ENCODE measurements at places on chromosomes 2 and 18.

GRCh38 chr2:42906111-42906556 lies 113.8 kb upstream of the HAAO start:
- no peak for DNase-seq

- DNase-seq, result no peak
Observed at GRCh38 chr2:236257136-236257535, 7.1 kb downstream of the ASB18 start.

GRCh38 chr2:176187200-176187898 lies 1.1 kb upstream of the HOXD1 start:
- DNase-seq, result peak; percentile 16

GRCh38 chr2:234308813-234309195 lies 188.1 kb downstream of the ARL4C start:
- DNase-seq, result peak; percentile 81

DNA sequence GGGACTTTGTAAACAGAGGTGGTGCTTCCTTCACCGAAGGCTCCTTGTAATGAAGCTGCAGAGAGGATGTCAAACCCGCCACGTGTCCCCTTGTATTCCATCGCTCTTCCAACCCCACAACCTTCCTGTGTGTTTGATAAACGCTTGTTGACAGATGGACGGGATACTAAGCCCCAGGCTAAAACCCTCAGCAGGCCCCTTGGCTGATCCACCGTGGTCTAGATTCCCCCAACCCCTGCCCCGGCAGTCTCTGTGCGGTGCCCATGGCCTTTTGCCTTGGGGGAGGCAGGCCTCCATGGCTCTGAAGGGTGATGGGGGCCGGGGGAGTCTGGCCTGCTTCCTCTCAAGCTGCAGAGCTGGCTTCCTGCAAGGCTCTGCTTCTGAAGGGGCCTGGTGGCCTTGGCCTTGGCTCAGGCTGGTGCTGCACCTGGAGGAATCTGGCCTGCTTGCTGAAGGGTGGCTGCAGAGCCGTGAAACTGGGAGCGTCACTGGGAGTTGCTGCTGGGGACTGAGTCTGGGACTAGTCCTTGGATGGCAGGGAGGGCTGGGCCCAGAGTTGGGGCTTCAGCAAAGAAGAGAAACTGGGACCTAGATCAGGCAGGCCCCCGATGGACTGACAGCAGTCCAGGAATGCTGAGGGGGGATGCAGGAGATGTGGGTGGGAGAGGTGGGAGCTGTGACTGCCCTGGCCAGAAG lies 9.6 kb upstream of the NTSR2 start:
- no peak for DNase-seq

- peak; percentile 75 for DNase-seq
Observed at GRCh38 chr2:218476676-218477075, 57.8 kb downstream of the VIL1 start.

DNA sequence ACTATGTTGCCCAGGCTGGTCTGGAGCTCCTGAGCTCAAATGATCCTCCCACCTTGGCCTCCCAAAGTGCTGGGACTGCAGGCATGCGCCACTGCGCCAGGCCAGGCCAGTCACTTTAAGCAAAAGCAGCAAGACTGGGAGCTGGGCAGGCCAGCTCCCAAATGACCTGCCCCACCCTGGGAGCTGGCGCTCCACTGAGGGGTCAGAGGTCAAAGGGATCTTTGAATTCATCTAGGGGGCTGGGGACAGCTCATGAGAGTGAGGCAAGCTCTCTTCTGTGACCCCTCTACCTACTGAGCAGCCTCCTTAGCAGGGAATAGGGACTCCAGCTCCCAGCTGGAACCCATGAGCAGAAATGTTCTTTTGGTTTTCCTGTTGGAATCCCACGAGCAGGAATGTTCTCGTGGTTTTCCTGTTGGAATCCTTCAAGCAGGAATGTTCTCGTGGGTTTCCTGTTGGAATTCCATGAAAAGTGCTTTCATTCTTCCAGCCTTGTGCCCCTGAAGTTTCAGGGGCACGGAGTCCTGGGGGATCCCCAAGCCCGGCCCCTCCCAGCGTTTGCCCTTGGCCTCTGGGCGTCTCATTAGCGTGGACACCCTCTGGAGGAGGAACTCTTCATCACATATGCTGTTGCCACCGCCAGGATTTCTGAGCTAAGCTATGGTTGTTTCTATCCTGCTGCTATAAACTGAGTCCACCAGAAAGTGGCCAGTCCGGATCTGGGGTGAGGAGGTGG lies 162.0 kb upstream of the HAAO start:
- no peak for DNase-seq

- DNase-seq, result no peak
Observed at GRCh38 chr2:10531874-10532637, 83.9 kb upstream of the ODC1 start.

DNA sequence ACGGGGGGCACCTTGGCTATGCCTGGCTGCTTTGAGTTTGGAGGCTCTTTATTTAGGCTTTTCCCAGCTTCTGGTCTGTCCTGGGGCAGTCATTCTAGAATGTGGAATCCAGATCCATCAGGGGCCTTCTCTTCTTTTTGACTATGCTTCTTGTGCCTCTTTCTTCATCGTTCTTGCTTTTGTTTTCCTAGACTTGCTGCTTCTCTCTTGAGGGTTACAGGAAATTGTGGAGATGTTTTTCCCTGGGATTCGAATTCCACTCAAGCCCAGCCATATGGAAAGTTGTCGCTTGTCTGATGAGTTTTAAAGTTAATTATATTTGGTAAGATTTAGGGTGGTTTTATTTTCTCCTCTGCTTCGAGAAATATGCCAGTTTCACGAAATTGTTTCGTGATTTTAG lies 2.4 kb downstream of the GLI2 start:
- peak; percentile 30 for DNase-seq

- no peak for DNase-seq
Observed at GRCh38 chr2:16813593-16813992, 148.0 kb upstream of the CYRIA start.

GRCh38 chr2:219398721-219399363 lies 11.1 kb upstream of the DNPEP start:
- DNase-seq, result no peak

- DNase-seq, result no peak
Observed at GRCh38 chr2:112160283-112161250, 22.4 kb downstream of the FBLN7 start.

DNA sequence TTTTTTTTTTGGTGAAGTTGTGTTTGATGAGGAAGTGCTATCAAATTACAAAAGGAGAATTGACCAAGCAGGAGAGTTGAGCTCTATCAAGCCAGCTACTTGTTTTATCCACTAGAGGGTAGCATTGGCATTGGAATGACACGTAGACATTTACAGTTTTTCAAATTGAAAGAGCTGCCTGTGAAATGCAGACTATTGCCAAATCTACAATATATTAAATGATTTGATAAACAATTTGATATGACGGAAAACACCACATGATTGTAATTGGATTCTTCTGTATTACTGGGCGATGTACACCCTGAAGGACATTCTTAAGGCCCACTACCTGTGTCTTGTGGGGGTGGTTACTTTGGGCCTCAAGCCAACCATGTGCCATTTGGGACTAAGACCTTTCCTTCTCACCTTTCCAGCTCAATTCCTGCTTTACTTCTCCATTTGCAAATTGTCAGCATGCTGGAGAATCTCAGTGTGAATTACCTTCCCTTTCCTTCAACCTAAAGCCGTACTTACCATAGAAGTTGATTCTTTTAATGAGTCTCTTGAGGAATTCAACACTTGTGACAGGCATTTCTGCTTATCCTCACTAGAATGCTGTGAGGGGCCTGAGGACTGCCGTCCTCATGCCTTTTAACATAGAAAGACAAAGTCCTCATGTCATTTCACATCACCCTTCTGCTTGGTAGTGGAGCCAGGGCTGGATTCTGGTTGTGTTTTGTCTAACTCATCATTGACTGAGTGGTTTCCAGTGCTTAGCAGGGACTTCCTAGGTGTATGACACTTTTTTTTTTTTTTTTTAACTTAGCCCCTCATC lies 134.8 kb upstream of the THUMPD2 start:
- peak; percentile 92 for DNase-seq

DNA sequence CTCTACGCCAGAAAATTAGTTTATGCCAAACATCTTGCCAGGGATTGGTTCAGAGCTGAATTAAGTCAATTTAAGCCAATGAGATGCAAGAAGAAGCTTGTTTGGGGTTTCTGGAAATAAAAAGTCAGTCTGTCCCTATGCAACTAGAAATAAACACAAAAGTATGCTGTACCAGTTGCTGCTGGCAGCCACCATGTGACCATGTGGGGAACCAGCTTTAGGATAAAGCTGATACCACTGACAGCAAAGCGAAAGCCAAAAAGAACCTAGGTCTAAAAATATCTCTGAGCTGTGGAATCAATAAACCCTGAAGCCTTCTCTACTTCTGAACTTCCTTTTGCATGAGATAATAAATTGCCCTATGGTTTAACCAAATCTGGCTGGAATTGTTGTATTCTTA lies 181.8 kb upstream of the PARD3B start:
- peak; percentile 15 for DNase-seq

DNA sequence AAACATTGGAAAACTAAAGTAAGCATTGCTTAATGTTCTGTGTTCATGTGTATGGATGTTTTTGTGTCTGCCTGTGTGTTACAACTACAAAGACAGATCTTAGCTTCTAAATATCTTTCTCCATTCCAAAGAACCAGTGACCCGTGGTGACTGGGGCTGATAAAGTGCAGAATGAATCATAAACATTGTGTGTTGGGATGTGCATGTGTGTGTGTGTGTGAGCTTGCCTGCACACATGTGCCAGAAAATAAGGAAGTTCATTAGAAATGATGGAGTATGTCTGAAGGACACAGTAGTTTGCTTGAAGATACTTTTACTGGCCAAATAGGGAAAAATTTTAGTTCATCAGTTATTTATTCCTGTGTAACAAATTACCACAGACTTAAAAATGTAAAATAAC lies 756.6 kb upstream of the CELF4 start:
- DNase-seq, result no peak

DNA sequence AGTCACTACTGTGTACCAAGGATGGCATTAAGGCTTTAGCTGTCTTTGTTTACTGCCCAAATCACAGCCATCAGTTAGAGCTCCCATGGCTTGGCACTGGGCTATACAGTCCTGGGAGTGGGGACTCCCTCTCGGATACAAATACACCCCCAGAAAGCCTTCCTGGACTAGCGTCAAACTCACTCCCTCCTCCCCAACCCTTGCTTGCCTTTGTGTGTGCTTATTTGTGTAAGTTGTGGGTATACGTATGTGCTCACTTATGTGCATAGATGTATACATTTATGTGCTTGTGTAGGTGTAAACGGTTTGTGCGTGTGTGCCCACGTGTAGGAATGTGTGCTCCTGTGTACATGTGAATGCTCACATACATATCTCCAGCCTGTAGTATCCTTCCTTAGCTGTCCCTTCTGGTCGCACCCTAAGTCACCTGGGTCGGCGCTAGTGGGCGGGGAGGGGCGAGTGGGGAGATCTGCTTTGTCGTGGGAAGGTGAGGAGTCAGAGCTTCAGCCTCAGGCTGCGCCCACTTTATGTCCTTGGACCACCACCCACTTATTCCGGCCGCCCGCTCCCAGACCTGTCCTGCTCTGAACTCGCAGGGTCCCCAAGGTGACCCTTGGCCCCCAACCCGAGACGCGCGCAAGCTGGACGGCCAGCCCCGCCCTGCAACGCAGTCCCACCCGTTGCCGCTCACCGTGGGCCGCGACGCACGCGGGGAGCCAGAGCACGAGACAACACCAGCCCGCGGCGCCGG lies 461 bp downstream of the PRADC1 start:
- DNase-seq, result peak; percentile 18

DNA sequence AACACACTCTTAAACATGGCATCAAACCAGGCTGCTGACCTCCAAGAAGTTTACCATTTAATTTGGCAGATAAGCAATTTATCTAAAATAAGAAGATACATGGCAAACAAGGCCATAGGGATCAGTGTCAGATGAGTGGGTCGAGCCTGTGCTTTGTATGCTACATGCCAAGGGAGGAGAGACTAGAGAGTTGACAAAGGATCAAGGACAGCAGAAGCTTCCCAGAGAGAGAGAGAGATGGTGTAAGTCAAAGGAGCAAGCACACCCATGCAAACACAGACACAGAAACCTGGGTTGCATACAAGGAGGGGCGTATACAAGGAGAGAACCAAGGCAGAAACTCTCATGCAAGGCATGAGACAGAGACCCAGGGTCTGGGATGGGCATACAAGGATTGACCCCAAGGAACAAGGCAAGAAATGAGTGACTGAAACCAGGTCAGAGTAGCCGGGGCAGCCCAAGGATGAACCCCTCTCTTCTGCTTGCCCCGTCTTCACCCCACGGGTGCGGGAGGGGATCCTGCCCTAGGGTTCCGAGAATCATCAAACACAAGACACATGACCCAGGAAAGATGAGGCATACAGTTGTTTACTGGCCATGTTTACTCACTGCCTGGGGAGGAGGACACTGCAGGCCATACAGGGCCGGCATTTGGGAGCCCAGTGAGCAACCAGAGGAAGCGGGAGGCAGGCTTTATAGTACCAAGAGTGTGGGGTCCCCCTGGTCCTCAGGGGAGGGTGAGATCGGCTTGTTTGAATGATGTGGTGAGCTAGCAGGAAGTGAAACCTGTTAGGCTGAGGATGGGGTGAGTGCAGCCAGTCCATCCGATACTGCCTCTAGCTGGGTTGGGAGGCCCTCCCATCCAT lies 529.2 kb upstream of the ID2 start:
- no peak for DNase-seq

- DNase-seq, result peak; percentile 50
Observed at GRCh38 chr2:30026091-30027055, 105.0 kb upstream of the ALK start.

DNA sequence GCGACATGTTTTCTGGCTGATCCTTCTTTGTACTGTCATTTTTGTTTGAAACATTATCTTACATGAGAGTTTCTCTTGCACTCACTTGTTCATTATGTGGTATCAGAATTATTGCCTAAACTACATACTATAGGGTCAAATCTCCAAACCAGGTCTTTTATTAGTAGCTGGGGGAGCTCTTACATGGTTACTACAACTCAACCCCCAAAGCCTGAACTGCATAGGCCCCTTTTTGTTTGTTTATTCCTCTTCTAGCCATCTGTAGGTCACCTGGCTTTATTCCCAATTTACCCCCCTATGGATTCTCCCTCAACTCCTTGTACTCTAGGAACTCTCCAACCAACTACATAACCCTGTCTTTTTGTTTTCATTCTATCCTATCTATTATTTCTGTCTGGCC lies 46.7 kb downstream of the PUM2 start:
- DNase-seq, result no peak

DNA sequence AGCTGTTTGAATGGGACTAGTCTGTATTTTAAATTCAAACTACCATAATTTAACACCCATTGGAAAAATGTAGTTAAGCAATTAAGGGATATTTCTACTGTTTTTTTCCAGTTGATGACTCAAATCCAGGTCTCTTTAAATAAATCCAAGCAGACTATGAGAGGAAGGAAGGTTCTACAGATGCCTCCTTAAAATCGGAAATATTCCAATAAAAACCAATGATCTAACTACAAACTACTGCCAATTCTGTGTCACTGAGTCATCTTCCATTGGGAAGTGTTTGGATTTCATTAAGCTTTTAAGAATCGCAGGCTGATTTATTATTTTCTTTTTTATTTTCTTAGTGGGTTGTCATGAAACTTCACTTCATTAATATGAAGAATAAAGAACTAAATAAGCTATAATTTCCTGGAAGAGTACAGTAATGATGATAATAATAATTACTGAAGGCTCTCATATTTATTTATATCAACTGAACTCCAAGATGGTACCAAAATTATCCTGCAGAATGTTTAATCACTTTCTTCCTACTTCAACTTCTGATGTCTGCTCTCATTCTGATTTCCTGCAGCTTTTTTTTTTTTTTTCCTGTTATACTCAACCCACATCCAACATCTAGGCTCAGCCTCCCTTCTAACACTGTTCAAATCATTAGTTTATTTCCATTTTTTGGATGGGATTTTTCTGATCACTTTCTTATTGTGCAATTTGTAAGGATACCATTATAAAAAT lies 166.3 kb upstream of the FN1 start:
- DNase-seq, result peak; percentile 44

- DNase-seq, result no peak
Observed at GRCh38 chr2:32452338-32453064, 95.7 kb downstream of the BIRC6 start.
